ENCODE measurements at places on chromosomes 6 and 20.

GRCh38 chr6:170143401-170144150 is 147.3 kb downstream of the DLL1 start:
- no peak for DNase-seq

DNA sequence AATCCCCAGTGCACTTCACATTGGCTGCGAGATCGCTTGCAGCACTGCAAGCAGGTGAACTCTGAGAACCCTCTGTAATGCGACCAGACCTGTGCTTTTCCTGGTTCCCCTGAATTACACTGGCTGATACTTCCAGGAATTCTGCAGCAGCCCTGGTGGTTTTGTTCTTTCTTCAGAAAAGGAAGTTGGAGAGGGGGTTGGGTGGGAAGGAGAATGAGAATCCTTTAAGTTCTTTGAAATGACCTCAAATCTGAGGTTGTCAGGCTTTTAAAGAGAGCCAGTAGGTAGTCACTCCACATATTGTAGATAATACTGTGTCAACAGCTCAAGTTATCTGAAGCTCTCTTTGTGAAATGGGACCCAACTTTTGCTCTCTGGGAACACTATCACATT is 62.4 kb downstream of the GCNT2 start:
- DNase-seq = no peak

GRCh38 chr20:17935186-17935585 is 33.4 kb downstream of the SNX5 start:
- DNase-seq = no peak

DNA sequence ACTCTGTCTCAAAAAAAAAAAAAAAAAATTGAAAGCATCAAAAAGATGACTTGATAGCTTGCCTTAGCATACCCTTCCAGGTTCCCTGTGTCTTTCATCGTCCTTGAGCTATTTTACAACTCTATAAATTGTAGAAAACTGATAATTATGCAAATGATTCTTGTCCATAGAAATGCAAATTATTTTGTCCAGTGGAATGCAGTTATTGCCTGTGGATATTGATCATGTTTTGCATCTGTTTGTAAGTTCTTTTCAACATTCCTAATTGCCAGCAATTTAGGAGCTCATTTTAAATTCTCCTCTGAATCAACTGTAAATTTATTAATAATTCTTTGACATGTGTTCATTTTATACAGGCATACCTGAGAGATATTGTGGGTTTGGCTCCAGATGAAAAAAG is 7.1 kb upstream of the ATP9A start:
- no peak for DNase-seq

GRCh38 chr20:4978050-4978918 is 23.0 kb downstream of the SLC23A2 start:
- no peak for DNase-seq

GRCh38 chr20:8811801-8812594 is 256.9 kb upstream of the PLCB4 start:
- DNase-seq = no peak

GRCh38 chr6:86973088-86973487 is 35.8 kb downstream of the HTR1E start:
- no peak for DNase-seq

DNA sequence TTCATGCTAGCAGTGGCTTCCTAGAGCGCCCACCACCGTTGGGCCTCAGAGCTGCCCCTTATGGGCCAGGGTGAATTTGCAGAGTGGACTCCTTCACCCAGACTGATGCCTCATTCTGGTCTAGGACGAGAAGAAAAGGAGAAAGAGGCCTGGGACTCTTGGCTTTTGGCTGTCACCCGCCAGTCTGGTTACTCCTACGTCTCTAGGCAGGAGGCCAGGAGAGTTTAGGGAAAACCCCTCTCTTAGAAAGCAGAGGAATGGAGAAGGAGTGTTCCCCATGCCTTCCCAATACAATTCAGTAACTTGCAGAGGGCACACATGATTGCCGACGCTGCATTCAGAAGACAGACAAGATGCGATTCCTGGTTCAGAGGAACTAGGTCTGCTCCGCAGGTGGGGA is 70.1 kb downstream of the CDC5L start:
- DNase-seq = no peak

- no peak for DNase-seq
Observed at GRCh38 chr6:37451441-37452193, 18.6 kb downstream of the CMTR1 start.

GRCh38 chr6:163063561-163063960 is 335.8 kb downstream of the PACRG start:
- no peak for DNase-seq

DNA sequence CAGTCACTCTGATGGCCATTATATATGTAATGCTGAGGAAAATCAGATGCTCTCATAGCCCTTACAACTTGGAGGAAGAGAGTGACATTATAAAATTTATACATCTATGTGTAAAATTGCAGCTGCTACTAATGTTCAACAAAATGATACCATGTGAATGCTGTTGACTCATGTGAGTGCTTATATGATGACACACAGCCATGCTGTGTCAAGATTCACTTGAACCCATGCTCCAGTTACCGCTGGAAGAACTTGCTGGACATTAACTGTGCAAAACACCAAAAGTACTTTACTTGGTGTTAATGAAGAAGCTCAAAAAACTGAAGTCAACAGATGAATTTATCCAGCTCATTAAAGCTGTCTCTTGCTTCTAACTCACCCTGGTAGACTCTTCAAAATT is 318.9 kb upstream of the PLCB4 start:
- DNase-seq = no peak

- DNase-seq = no peak
Observed at GRCh38 chr6:31689249-31690110, 8.6 kb upstream of the LY6G5C start.

- DNase-seq = no peak
Observed at GRCh38 chr6:5989141-5989723, 17.5 kb downstream of the NRN1 start.

DNA sequence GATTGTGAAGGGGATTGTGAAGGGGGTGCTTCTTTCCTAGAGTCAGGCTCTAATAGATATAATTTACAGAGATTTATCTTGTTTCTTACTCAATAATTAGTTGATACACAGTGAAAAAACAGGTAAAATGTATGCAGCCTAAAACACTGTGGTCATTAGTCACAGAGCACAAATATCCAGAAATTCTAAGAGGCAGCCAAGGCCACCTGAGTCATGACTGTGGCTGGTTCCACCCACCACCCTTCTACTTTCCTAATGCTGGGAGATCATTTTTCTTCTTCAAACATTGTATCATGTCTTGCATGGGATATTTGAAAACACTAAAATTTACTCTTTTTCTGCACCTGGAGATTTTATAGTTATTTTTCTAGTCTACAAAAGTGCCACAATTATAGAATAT is 181.6 kb downstream of the OTOR start:
- DNase-seq = no peak

GRCh38 chr6:29968130-29968529 is 25.8 kb downstream of the HLA-A start:
- DNase-seq = no peak

DNA sequence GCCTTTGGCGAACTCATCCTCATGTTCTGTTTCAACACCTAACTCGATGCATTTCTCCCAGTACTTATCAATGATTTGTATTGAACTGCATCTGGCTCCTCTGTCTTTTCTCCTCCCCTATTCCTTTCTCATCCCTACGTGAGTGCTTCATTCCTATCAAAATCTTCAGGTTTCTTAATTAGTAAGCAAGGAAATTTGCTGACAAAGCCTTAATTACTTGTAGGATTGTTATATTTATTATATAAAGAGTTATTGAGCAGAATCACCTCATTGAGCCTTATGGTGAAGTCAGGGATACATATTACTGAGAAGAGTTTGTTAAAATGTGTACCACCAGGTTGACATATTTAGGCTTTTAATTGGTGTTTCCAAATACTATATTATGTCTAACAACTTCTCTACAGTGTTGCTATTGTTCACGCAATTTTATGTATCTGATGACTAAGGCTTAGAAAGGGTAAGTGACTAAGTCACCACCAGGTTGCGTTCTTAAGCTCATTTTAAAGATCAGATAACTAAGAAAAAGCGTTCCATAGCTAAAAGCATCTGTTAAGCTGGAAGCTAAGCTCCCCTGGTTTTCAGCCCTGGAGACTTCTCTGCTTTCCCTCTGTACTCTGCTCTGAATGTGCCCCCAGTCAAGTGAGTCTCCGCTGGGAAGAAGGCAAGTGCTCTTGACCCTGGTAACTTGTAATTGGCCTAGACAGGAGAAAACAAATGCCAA is 18.9 kb downstream of the SCGN start:
- no peak for DNase-seq

DNA sequence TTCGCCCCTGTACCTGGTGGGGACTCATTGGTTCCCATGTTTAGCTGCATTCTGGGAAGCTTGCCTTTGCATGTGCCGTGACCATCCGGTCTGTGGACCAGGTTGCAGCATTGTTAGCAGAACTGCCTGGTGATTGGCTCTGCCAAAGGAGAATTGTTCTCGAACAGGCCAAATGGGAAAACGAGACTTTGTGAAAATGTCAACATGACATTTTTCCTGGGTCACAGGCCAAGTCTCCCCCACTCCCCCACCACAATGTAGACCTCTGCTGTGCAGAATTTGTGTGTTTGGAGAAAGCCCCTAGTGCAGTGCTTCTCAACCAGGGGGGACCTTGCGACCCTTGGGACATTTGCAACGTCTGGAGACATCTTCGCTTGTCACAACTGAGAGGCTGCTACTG is 23.2 kb downstream of the CDH22 start:
- no peak for DNase-seq

DNA sequence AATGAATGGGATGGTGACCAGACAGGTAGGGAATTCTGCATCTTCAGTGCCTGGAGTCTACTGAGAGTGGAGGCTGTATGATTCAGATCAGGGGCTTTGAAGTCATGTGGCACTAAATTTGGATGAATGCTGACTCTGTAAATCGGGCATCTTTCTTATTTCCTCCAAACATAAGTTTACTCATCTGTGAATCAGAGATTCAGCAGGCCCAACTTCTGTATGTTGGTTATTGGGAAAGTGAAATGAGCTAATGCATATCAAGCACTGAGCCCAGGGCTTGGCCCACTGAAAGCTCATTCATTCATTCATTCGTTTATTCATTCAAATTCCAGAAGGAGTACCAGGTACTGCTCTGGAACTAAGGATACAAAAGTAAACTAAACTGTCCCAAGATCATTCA is 192.3 kb upstream of the RIN2 start:
- no peak for DNase-seq

- DNase-seq = no peak
Observed at GRCh38 chr6:135832166-135832565, 19.3 kb upstream of the PDE7B start.

- no peak for DNase-seq
Observed at GRCh38 chr6:133159255-133159795, 81.8 kb upstream of the EYA4 start.

DNA sequence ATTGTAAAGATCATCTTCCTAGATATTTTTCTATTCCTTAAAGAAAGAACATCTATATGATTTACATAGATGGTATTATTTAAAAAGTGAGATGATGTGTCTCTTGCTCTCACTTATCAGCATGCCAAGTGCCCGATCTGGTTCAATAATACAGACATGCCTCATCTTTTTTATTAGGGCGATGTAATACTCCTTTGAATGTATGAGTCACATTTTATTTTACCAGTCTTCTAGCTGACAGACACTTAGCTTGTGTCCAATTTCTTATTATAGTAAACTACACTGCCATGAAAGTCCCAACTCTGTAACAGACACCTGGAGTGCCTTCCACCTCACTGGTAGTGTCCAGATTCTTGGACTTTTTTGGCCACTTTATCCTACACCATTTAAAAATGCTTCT is 586.6 kb upstream of the BTBD3 start:
- DNase-seq = no peak

- DNase-seq = no peak
Observed at GRCh38 chr6:18391023-18391422, 3.9 kb downstream of the RNF144B start.

GRCh38 chr6:151391471-151392413 is at the start of gene ZBTB2:
ZBTB2 (minus strand) TSS chr6:151391559; CDS start chr6:151373637, 17,922 bp downstream.
- DNase-seq = peak; percentile 14

- peak; percentile 11 for DNase-seq
Observed at GRCh38 chr20:57654363-57654997, 34.3 kb upstream of the ZBP1 start.

GRCh38 chr6:149484733-149485700 is at the start of gene ZC3H12D:
ZC3H12D (minus strand) TSS chr6:149485014; CDS start chr6:149474543, 10,471 bp downstream.
- peak; percentile 44 for DNase-seq

DNA sequence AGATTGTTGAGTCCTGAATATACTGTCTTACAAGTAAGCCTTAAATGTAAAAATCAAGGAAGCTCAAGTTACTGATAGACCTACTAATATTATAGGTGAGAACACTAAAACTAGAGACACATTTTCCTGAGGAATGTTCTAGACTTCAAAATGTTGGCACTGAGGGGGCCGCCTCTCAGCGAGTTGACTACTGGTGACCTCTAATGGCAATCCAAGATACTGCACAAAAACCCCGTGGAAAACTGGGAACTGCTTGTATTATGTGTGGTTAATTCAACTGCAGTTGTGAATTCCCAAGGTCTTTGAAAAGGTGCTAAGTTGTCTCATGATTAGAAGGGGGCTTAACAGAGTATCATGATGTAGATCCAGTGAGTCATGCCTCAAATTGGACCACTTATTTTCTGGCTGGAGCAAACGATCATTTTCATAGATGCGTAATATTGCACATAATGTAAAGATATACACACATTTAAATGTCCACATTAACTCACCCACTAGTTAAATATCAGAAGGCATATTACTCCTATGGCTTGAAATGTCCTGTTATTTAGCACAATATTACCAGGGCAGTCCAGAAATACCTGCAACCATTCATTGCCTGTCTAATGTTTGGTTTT is 336.2 kb downstream of the FOXA2 start:
- DNase-seq = no peak

DNA sequence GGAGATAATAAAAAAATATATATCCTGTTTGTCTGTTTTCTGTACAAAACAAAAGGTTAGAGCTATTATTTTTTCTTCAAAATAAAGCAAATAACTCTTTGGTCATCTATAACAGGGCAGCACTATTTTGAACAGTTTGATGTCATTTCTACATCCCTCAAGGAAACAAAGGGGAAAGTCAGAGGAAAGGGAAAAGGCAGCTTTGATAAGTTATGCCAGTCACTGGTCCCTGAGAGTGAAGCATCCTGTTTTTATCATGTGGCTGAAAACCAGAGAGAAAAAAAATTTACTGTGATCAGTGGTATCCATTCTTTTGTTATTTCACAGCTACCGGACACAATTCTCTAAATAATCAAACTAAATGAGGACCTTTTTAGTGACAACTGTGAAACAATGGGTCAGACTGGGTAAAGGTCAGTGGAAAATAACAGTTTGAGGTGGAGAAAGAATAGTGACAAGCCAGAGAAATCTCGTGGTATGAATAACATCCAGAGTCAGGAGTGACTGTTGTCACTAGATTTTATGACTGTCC is 356.0 kb downstream of the HDGFL1 start:
- DNase-seq = no peak

DNA sequence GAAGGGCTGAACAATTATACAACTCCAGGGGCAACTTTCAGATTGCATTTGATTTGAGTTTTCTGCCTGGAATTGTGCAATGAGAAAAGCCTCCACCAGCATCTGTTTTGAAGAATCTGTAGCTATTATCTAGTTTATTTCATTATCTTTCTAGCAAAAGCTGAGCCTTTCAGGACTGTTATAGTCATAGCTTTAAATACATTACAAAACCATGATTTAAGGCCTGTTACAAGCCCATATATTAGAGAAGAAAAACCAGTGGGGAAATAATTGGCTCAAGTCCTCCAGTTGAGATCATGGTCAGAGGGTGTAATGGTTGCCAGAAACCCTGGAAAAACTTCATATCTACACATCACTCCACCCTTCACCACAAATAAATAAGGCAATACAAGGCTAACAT is 676.2 kb downstream of the HDGFL1 start:
- no peak for DNase-seq

GRCh38 chr6:133501675-133502270 is 260.6 kb downstream of the EYA4 start:
- DNase-seq = no peak

- DNase-seq = no peak
Observed at GRCh38 chr20:53346335-53346648, 247.3 kb downstream of the ZNF217 start.
